ENCODE measurements at places on chromosomes 13 and 19. TPM values are rescaled to one million over a fixed set of nuclear protein-coding genes. Genes with fewer than 3 reads are reported as not detected.

GRCh38 chr13:38713046-38713445 lies 26.2 kb downstream of the FREM2 start:
- no peaks in the 10 kb centered on the region for H3K4me1 ChIP-seq
- H3K27me3 ChIP-seq: no peaks in the 10 kb centered on the region
- no peaks in the 10 kb centered on the region for H3K36me3 ChIP-seq
- no peak for DNase-seq
- H3K4me3 ChIP-seq: no peak overlapping the region

DNA sequence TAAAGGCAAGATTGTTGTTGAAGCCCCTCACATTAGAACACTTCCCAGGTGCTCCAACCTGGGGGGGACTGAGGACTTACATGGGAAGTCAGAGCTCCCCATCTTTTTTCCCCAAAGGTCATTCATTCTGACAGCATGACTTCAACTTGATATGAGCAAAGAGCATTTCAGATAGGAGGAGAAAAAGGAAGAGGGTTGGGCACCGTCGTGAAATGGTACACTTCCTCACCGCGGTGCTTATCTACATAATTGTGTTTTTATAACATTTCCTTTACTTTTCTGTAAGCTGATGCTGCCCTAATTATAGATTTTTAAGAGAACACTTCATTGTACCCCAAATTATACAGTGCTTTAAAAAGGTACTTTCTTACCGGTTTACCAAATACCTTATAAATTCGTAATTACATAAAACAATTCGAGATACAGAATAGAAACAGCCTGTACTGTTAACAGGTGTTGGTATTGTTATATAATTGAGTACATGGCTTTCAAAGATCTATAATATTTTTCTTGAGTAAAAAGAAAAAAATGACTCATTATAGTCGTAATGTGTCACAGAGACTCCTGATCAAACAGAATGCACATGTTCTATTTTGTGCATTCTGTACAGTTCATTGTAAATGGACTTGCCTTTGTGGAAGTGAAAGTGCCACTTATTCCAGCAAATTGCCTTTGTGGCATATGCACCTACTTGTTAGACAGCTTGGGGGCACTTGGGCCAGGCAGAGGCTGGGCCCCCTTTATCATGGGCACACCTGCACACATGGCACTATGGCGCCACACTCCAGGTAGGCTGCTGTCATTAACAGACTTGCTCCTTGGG lies 81.8 kb downstream of the GGACT start:
- DNase-seq: no peak
- H3K4me3 ChIP-seq: no peak overlapping the region
- H3K27ac ChIP-seq: no peak overlapping the region
- no peaks in the 10 kb centered on the region for H3K4me1 ChIP-seq
- no peaks in the 10 kb centered on the region for H3K36me3 ChIP-seq

DNA sequence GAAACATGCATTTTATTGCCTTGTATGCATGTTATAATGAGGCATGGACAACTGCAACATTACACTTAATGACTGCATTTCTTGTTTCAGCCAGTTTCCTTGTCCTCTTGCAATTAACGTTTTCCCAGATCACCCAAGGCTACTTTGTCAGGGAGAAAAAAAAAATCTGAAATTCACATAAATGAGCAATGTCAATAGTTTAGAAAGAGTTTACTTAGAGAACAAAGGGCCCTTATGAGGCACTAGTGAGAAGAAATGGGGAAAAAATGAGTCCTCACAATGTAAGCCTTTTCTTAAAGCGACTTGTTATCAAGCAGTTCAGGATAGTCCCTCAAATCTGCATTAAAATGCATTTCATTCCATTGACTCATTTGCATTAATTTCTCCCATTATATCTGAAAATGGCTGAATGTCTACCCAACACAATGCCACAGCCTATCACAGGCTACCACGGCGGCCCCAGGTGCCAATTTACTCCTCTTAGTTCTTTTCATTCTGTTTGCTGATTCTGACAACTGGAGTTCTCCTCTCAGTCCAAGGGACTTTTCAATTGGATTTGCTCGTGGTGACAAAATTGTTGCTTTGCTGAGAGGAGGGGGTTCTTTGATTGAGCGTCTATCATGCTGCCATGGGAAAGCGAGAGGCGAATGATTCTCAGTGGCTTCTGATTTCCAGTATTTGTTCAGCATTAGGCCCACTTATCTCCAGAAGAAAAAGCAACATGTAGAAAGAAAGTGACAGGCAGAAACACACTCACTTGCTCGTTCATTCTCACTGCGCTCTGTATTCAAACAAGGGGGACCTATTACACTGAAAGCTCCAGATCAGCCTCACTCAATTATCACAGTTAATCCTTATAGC lies 107.1 kb downstream of the DACH1 start:
- H3K4me3 ChIP-seq: no peak overlapping the region
- H3K27ac ChIP-seq: no peak overlapping the region
- no peaks in the 10 kb centered on the region for H3K4me1 ChIP-seq
- H3K36me3 ChIP-seq: no peaks in the 10 kb centered on the region
- no peak for DNase-seq
- H3K27me3 ChIP-seq: no peaks in the 10 kb centered on the region

Gene KLK11
- 21.1 TPM for total RNA-seq

DNA sequence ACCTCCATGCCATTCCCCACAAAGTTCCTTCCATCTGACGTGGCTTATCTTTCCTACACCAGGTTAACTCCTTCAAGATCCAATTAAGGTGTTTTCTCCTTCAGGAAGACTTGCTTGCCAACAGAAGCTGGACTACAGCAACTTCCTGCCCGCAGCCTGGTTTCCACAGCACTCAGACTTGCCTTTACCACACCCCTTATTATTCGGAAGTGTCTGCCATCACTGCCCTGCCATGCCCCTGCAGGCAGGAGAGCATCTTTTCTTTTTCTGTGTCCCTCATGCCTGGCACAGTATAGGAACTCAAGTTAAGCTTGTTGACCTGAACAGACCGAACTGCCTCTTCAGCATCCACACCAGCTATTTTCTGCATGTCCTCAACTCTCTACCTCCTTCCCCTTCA lies 168.0 kb downstream of the FOXO1 start:
- no peaks in the 10 kb centered on the region for H3K36me3 ChIP-seq
- no peaks in the 10 kb centered on the region for H3K27me3 ChIP-seq
- DNase-seq: no peak
- no peak overlapping the region for H3K4me3 ChIP-seq
- H3K4me1 ChIP-seq: no peaks in the 10 kb centered on the region

- peak; percentile 85 for DNase-seq
- peak overlapping the region; percentile 89 for H3K27ac ChIP-seq
- no peaks in the 10 kb centered on the region for H3K27me3 ChIP-seq
- H3K4me1 ChIP-seq: no peaks in the 10 kb centered on the region
Observed at GRCh38 chr19:49338691-49339300, 3.6 kb downstream of the CD37 start.

DNA sequence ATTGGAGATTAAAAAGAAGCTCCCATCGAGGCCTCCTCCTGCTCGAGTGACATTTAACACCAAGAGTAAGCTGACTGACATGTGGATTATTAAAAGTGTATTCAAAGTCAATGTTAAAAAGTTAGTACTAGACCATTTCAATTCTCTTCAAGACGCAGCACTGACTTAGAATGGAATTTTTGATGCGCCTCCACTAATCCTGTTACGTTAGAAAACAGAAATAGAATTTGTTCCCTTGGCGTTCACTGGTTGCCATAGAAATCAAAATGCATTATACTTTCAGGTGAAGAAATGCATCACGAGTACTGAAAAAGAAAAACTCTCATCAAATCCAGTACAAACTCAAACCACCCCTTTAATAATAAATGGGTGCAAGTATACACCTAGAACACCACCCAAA lies 42.2 kb downstream of the BRD4 start:
- H3K36me3 ChIP-seq: no peaks in the 10 kb centered on the region
- H3K27ac ChIP-seq: no peak overlapping the region
- H3K27me3 ChIP-seq: no peaks in the 10 kb centered on the region

Gene CAPNS1
- total RNA-seq: 144 TPM

DNA sequence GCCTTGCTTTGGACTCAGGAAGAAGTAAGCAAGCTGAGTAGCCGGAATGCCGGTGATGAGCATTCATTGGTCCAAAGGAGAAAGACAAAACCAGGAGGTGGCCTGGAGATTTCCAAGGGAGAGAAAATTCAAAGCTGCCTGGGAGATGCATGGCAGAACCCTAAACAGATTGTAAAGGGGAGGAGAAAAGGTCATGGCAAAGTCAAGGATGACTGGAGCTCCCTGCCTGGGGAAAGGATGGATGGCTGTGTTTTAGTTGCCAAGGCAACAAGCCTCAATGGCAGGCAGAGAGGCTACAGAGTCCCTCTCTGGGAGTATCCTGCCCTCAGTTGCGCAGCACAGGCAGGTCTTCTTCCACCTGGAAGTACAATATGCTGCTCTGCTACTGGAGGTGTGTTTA lies 134.0 kb downstream of the ENOX1 start:
- no peak overlapping the region for H3K27ac ChIP-seq
- no peak overlapping the region for H3K4me3 ChIP-seq
- H3K27me3 ChIP-seq: no peaks in the 10 kb centered on the region
- no peak for DNase-seq

Gene ABHD13
- total RNA-seq: 20.5 TPM

- H3K4me1 ChIP-seq: peaks cover 10% of the 10 kb centered on the region
- peak overlapping the region; percentile 100 for H3K27ac ChIP-seq
- peak overlapping the region; percentile 95 for H3K4me3 ChIP-seq
- peak; percentile 50 for DNase-seq
- H3K36me3 ChIP-seq: no peaks in the 10 kb centered on the region
- no peaks in the 10 kb centered on the region for H3K27me3 ChIP-seq
Observed at GRCh38 chr13:98576200-98576945, 534 bp downstream of the STK24 start.

DNA sequence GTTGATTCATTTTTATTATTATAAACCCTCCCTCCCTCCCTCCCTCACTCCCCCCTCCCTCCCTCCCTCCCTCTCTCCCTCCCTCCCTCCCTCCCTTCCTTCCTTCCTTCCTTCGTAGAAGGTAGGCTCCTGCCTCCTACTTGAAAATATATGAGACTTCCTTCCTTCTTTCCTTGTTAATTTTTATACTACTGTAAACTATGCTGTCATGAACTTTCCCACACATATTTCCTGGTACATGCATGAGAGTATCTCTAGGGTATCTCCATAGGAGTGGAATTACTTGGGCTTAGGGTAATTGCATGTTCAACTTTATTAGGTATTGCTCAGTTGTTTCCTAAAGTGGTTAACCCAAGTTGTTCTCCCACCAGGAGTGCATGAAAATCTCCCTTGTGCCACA lies 330.6 kb downstream of the KCNRG start:
- H3K27me3 ChIP-seq: no peaks in the 10 kb centered on the region
- H3K36me3 ChIP-seq: no peaks in the 10 kb centered on the region
- H3K4me3 ChIP-seq: no peak overlapping the region
- no peak overlapping the region for H3K27ac ChIP-seq
- no peak for DNase-seq
- no peaks in the 10 kb centered on the region for H3K4me1 ChIP-seq

Data from breast epithelium (tissue), 4 donors.